Activated naive CD4-positive, alpha-beta T cell (primary cell): ENCODE measurements at places on chromosomes 3 and 15.

DNA sequence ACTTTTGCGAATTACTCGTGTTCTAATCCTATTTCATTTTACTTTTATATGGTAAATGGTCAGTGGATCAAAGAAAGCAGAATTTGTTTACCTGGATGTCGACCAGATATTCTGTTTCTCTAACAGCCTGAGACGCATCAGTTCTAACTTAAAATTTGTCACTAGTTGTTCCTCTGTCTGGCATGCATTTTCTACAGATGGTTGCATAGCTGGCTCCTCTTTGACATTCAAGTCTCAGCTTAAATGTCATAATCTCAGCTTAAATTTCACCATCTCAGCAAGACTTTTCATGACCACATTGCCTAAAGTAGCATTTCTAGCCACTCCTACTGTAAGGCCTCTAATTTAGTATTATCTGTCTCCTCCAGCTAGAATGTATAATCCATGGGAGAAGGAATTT lies 609.3 kb downstream of the AGBL1 start:
- no peak for DNase-seq

DNA sequence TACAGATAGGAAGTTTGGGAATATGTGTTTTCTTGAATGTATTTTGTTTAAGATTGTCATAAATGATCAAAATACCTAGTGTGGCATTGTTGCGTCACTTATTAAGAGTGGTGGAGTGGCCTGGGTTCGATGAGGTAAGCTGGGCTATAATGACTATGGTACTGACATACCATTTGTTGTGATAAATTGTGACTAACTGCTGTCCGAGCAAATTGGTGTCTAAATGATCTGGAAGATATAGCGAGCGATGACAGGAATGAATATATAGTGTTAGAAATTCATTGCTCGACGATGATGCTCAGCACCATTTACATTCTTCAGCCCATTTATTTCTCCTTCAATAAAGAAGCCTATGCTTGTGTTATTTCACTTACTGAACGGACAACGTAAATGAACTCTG lies 123.3 kb downstream of the MCTP2 start:
- no peak for DNase-seq

DNA sequence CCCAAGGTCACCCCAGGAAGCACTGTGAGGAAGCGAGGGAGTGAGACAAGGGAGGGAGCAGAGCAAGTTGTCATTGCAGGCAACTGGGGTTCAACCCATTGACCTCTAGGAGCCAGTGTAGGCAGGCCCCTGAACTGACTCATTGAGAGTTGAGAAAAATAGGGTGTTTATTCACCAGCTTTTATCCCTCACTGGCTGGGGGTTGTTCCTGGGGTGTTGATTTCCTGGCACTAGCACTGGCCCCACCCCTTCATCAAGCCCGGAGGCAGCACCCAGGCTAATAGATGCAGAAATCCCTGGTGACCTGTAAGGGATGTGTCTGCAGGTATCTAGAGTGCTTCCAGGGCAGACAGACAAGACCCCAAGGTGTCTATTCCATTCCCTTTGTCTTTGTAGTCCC lies 183.9 kb downstream of the ARRDC4 start:
- DNase-seq, result no peak

- DNase-seq, result no peak
Measured at GRCh38 chr15:65323071-65323511, 18.6 kb downstream of the RNU5B-1 start.

DNA sequence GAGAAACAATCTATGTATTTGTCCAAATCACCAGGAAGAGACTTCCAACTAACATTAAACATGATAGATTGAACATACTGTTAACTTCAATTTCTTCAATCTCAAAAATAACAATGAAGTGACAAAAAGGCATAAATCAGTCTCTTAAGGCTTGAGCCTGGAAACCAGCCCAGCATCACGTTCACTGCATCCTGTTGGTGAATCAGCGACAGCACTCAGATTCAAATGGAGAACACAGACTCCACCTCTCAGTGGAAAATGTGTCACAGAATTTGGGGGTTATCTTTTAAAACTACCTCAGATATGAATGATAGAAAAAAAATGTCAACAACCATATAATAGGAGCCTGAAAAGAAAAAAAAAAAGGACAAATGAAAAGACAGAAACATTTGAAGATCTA lies 212.0 kb downstream of the MINAR1 start:
- no peak for DNase-seq

DNA sequence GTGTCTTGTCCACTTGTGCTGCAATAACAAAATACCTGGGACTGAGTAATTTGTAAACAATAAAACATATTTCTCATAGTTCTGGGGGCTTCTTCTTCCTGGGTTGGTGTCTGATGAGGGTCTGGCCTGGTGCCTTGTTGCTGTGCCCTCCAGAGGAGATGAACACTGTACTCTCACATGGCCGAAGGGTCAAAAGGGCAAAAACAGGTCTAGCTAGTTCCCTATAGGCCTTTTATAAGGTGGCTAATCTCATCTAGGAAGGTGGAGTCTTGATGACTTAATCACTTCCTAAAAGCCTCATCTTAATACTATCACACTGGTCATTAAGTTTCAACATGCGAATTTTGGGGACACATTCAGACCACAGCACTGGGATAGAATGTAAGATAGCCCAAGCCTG lies 228.4 kb downstream of the TLE3 start:
- no peak for DNase-seq
